CD8-positive, alpha-beta memory T cell (primary cell): ENCODE measurements at places on chromosomes 2 and 18. TPM values are rescaled to one million over a fixed set of nuclear protein-coding genes. Genes with fewer than 3 reads are reported as not detected.
A peak's percentile ranks its signal among the peaks of the same experiment; 100 is the strongest.

PROM2 gene
- total RNA-seq, result 0.46 TPM

PRKD3 gene
- 38.3 TPM for total RNA-seq

CYRIA gene
- total RNA-seq, result 1.2 TPM

TCF7L1 gene
- total RNA-seq, result not detected

DNA sequence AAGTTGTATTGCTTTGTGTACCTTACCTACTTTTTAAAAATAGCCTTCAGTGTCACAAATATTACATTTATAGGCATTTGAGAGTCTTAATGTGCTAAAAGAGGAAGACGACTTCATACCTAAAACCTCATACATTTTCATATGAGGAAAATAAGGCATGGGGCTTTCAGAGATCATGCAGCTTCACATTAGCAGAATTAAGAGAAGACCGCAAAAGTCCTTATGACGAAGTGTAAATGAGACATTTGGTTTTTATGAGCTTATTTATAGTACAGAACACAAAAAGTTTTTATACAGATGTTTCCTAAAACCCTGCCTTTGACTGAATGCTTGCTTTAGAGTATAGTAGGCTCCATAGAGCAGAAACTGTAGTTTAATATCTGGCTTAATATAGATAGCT, 10.1 kb upstream of the CCDC138 start:
- H3K27ac ChIP-seq, result no peak overlapping the region
- DNase-seq, result no peak
- H3K36me3 ChIP-seq, result peaks cover 25% of the 10 kb centered on the region

DNA sequence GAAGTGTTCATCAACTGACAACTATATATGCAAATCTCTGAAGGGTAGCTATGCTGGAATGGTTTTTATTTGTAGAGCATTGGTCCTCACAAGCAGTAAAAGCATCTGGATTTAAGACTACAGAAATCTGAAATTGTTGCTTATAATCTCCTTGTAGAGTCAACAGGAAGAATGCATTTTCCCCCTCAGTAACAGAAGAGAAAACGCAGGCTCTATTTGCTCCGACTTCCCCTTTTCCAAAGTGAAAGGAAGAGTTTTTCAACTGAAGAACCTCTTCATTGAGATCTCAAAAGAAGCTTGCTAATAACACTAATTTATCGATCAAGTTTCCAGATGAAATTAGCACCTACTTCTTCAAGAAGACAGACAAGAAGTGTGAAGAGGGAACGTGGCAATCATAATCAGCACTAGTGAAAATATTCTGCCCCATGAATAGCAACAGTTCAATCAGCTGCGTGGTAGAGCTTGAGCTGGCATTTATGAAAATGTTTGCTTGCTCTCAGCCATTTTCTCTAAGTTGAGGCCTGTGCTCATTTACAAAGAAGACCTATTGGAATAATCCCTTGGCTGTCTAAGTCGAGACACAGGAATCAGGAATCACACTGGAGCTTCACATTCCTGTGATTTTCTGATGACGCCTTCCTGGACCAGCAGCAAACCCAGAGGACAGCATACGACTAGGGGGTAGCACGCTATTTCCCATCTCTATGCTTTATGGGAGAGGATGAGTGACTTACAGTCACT, 43.7 kb downstream of the TGIF1 start:
- peaks cover 2% of the 10 kb centered on the region for H3K27me3 ChIP-seq
- H3K4me1 ChIP-seq, result no peaks in the 10 kb centered on the region
- H3K36me3 ChIP-seq, result no peaks in the 10 kb centered on the region
- no peak overlapping the region for H3K4me3 ChIP-seq
- H3K27ac ChIP-seq, result no peak overlapping the region

KLF11 gene
- total RNA-seq, result 5.8 TPM

- no peaks in the 10 kb centered on the region for H3K27me3 ChIP-seq
- H3K4me1 ChIP-seq, result no peaks in the 10 kb centered on the region
- H3K27ac ChIP-seq, result no peak overlapping the region
- H3K36me3 ChIP-seq, result no peaks in the 10 kb centered on the region
Measured at GRCh38 chr2:70627211-70627898, 73.7 kb upstream of the TGFA start.

BIN1 gene
- 84.9 TPM for total RNA-seq

GRCh38 chr2:28322981-28323396, 69.7 kb upstream of the FOSL2 start:
- H3K27ac ChIP-seq, result no peak overlapping the region
- H3K4me1 ChIP-seq, result no peaks in the 10 kb centered on the region

GRCh38 chr2:43393918-43394317, 167.5 kb upstream of the ZFP36L2 start:
- H3K4me3 ChIP-seq, result no peak overlapping the region
- H3K27ac ChIP-seq, result no peak overlapping the region
- no peaks in the 10 kb centered on the region for H3K27me3 ChIP-seq
- peaks cover 9% of the 10 kb centered on the region for H3K36me3 ChIP-seq
- no peaks in the 10 kb centered on the region for H3K4me1 ChIP-seq

GRCh38 chr18:3616142-3616541, 166.2 kb downstream of the TGIF1 start:
- no peak overlapping the region for H3K4me3 ChIP-seq
- no peaks in the 10 kb centered on the region for H3K27me3 ChIP-seq
- H3K27ac ChIP-seq, result peak overlapping the region; percentile 26

ALK gene
- not detected for total RNA-seq

- H3K27ac ChIP-seq, result no peak overlapping the region
- H3K27me3 ChIP-seq, result no peaks in the 10 kb centered on the region
- no peak for DNase-seq
- H3K4me1 ChIP-seq, result peaks cover 46% of the 10 kb centered on the region
- peaks cover 73% of the 10 kb centered on the region for H3K36me3 ChIP-seq
Measured at GRCh38 chr2:97730245-97730644, 16.9 kb downstream of the ZAP70 start.

- H3K4me3 ChIP-seq, result no peak overlapping the region
- no peaks in the 10 kb centered on the region for H3K4me1 ChIP-seq
- no peaks in the 10 kb centered on the region for H3K27me3 ChIP-seq
- no peak overlapping the region for H3K27ac ChIP-seq
- no peaks in the 10 kb centered on the region for H3K36me3 ChIP-seq
- no peak for DNase-seq
Measured at GRCh38 chr18:73150199-73150598, 282.4 kb upstream of the NETO1 start.

DNA sequence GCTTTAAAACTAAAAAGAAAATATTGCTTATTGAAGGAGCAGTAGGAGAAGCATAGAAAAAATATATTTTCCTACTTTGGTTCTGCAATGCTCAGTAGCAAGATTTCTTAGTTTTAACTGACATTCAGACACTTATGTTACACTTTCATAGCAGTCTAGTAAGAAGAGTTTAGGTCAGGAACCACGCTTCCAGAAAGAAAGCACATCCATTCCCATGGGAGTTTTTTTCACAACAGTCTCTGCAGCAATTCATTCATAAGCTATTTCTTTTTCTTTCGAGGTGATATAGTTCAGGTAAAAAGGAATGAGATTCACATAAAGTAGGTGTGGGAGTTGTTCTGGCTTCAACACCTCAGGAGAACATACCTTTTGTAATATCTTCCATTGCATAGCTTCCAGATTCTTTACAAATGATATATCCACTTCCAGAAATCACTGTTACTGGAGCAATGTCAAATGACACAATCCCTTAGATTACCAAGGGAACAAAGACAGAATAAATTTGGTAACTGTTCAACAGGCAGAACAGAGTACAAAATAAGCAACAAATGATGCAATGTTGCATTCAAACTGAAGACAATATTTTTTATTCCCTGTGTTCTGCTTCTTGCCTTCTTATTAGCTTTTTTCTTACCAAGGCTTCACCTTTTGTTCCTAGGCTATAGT, 95.2 kb upstream of the GULP1 start:
- H3K4me1 ChIP-seq, result no peaks in the 10 kb centered on the region
- H3K27me3 ChIP-seq, result no peaks in the 10 kb centered on the region
- DNase-seq, result no peak
- no peak overlapping the region for H3K27ac ChIP-seq

- no peaks in the 10 kb centered on the region for H3K4me1 ChIP-seq
- H3K27ac ChIP-seq, result no peak overlapping the region
- no peaks in the 10 kb centered on the region for H3K27me3 ChIP-seq
Measured at GRCh38 chr18:55534547-55534946, 53.4 kb downstream of the TCF4 start.

DNA sequence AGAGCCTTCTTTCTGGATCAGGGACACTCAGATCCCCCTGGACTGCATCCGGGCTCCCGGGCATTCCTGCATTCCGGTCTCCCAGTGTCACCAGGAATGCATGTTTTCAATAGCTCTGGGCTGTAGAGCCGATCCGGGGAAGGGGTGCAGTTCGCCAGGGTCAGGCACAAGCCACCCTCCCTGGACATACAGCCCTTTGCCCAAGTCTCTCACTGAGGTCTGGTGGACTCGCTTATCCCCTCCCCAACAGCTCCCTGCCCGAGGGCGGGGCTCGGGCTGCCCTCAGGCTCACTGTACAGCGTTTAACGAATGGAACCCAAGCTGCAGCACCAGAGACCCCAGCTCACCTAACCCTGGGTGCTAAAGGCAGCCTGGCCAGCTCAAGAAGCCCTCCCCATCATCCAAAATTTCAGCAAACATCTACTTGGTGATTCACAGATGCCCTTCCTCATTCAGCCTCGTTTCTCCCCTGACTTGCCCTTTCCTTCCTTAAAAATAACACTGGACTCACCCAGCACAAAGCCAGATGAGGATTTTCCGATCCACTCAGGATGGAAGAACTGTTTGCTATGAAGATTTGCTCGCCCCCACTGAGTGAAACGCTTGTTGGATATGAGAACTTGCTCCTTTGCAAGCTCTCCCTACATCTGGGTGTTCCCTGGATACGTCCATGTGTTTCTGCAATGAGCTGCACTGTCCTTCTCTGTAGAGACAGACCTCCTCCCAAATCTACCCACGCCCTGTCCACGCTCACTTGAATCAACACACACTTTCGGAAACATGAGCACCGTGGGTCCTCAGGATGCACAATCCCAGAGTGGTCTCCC, 58.1 kb downstream of the PXDN start:
- H3K4me1 ChIP-seq, result no peaks in the 10 kb centered on the region
- no peaks in the 10 kb centered on the region for H3K36me3 ChIP-seq
- no peak overlapping the region for H3K27ac ChIP-seq
- H3K27me3 ChIP-seq, result no peaks in the 10 kb centered on the region
- no peak for DNase-seq
- no peak overlapping the region for H3K4me3 ChIP-seq

CERKL gene
- not detected for total RNA-seq

MOGAT1 gene
- total RNA-seq, result not detected

GRCh38 chr2:203804070-203804469, 63.5 kb upstream of the CTLA4 start:
- no peak overlapping the region for H3K4me3 ChIP-seq
- H3K4me1 ChIP-seq, result peaks cover 35% of the 10 kb centered on the region
- no peaks in the 10 kb centered on the region for H3K36me3 ChIP-seq
- peak; percentile 36 for DNase-seq

DNA sequence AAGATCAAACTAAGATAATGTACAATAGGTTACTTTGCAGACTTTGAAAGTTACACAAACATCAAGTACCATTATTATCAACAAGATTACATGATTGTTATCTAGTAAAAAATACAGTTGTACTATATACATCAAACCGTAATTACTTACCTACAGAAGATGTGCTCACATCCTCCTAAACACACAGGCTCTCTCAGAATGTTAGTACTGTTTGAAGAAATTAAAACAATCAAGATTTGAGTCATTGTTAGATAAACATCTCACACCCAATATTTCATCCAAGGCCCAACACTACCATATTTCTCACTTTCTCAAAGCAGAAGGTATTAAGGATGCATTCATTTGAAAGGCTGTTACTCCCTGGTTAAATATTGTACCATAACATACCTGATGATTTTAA, 12.6 kb downstream of the BARD1 start:
- H3K36me3 ChIP-seq, result no peaks in the 10 kb centered on the region
- no peak for DNase-seq
- H3K4me1 ChIP-seq, result no peaks in the 10 kb centered on the region
- no peak overlapping the region for H3K27ac ChIP-seq
- H3K4me3 ChIP-seq, result no peak overlapping the region

GRCh38 chr18:44765456-44765855, 84.8 kb downstream of the SETBP1 start:
- no peak overlapping the region for H3K27ac ChIP-seq
- DNase-seq, result no peak
- no peaks in the 10 kb centered on the region for H3K36me3 ChIP-seq
- no peaks in the 10 kb centered on the region for H3K27me3 ChIP-seq
- no peak overlapping the region for H3K4me3 ChIP-seq

DNA sequence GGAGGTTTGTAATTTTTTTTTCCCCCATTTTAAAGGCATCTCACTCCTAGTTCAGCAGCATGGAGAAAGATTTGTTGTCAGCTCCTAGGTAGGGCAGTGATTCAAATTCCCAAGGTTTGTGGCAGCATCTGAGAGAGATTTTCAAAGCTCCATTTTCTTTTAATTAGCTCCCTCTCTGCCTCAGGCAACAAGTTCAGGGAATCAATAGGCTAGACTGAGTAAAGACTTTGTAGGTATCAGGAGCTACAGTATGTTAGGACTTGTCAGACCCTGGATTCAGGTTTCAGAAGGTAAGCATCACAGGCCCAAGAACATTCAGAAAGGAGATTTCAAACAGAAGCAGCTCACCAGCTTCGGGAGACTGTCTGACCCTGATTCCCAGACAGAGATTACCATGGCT, 273.3 kb upstream of the ERBB4 start:
- H3K36me3 ChIP-seq, result no peaks in the 10 kb centered on the region
- H3K4me1 ChIP-seq, result no peaks in the 10 kb centered on the region
- DNase-seq, result no peak

GRCh38 chr2:11427224-11427623, 38.7 kb downstream of the E2F6 start:
- no peaks in the 10 kb centered on the region for H3K36me3 ChIP-seq
- H3K4me3 ChIP-seq, result no peak overlapping the region
- H3K27me3 ChIP-seq, result no peaks in the 10 kb centered on the region
- no peaks in the 10 kb centered on the region for H3K4me1 ChIP-seq

AGAP1 gene
- 3.3 TPM for total RNA-seq

GRCh38 chr18:63924551-63924950, 16.8 kb downstream of the SERPINB10 start:
- no peaks in the 10 kb centered on the region for H3K27me3 ChIP-seq
- no peaks in the 10 kb centered on the region for H3K4me1 ChIP-seq
- H3K36me3 ChIP-seq, result no peaks in the 10 kb centered on the region
- no peak for DNase-seq
- H3K4me3 ChIP-seq, result no peak overlapping the region
- no peak overlapping the region for H3K27ac ChIP-seq

SLC16A14 gene
- total RNA-seq, result 1.0 TPM

GRCh38 chr18:37963837-37964236, 398.2 kb upstream of the CELF4 start:
- H3K4me3 ChIP-seq, result no peak overlapping the region
- H3K27me3 ChIP-seq, result no peaks in the 10 kb centered on the region
- no peaks in the 10 kb centered on the region for H3K4me1 ChIP-seq
- no peaks in the 10 kb centered on the region for H3K36me3 ChIP-seq

GRCh38 chr18:58902961-58903360, 38.3 kb downstream of the ZNF532 start:
- no peaks in the 10 kb centered on the region for H3K36me3 ChIP-seq
- DNase-seq, result no peak
- H3K27ac ChIP-seq, result no peak overlapping the region
- H3K4me1 ChIP-seq, result no peaks in the 10 kb centered on the region

- no peaks in the 10 kb centered on the region for H3K36me3 ChIP-seq
- H3K27me3 ChIP-seq, result no peaks in the 10 kb centered on the region
- no peak overlapping the region for H3K27ac ChIP-seq
Measured at GRCh38 chr2:218146056-218146455, 20.2 kb downstream of the CXCR2 start.
